T-helper 1 cell treated with Interleukin-12 subunit alpha and Interleukin-12 subunit beta and Interleukin-4 antibody, amounts not matched to agents 30 ng/mL and 1 ng/mL, for 36 hours (primary cell): ENCODE measurements at places on chromosomes 16 and 17. TPM values are rescaled to one million over a fixed set of nuclear protein-coding genes. Genes with fewer than 3 reads are reported as not detected.

PYDC1 gene
- not detected in 2 replicates for total RNA-seq

LPCAT2 gene
- total RNA-seq = 1.3 and 2.7 TPM in 2 replicates

SLC35G6 gene
- not detected in 2 replicates for total RNA-seq

HS3ST3B1 gene
- 51.0 and 53.9 TPM in 2 replicates for total RNA-seq

RASD1 gene
- total RNA-seq = 1.4 and 2.1 TPM in 2 replicates

KRTAP2-3 gene
- total RNA-seq = not detected in 2 replicates

KCNJ12 gene
- not detected in 2 replicates for total RNA-seq

SLC13A2 gene
- not detected in 2 replicates for total RNA-seq

KRTAP17-1 gene
- total RNA-seq = not detected in 2 replicates

IGFBP4 gene
- total RNA-seq = 75.5 and 77.8 TPM in 2 replicates

ZNF768 gene
- 6.7 and 6.9 TPM in 2 replicates for total RNA-seq

HOXB8 gene
- not detected in 2 replicates for total RNA-seq

AURKB gene
- total RNA-seq = 105 and 110 TPM in 2 replicates

IRX3 gene
- total RNA-seq = 2.8 and 3.6 TPM in 2 replicates

KRTAP3-1 gene
- not detected in 2 replicates for total RNA-seq

MYH11 gene
- not detected in 2 replicates for total RNA-seq

HAP1 gene
- total RNA-seq = 0.05 TPM in 2 replicates

FBXW10 gene
- 0.20 and 0.22 TPM in 2 replicates for total RNA-seq

EFCAB13 gene
- 3.1 TPM in 2 replicates for total RNA-seq

NAGS gene
- 0.51 and 0.68 TPM in 2 replicates for total RNA-seq

NOMO2 gene
- total RNA-seq = 114 and 126 TPM in 2 replicates

TM4SF5 gene
- 0.22 and 0.83 TPM in 2 replicates for total RNA-seq

TOM1L1 gene
- 0.15 and 0.29 TPM in 2 replicates for total RNA-seq

MYH4 gene
- total RNA-seq = not detected in 2 replicates

CD300LB gene
- total RNA-seq = not detected in 2 replicates

TOX3 gene
- not detected in 2 replicates for total RNA-seq

TLCD3A gene
- total RNA-seq = 14.3 and 15.2 TPM in 2 replicates

KRT32 gene
- not detected in 2 replicates for total RNA-seq

CCL1 gene
- total RNA-seq = 22.4 and 27.2 TPM in 2 replicates

NDRG4 gene
- 0.71 and 1.1 TPM in 2 replicates for total RNA-seq

TBC1D3C gene
- total RNA-seq = 0.15 TPM in 1 of 2 replicates, not detected in the other

KRTAP1-5 gene
- not detected in 2 replicates for total RNA-seq

HOXB5 gene
- 0.37 and 0.56 TPM in 2 replicates for total RNA-seq

LDAF1 gene
- total RNA-seq = 6.8 and 8.4 TPM in 2 replicates

KCNJ2 gene
- not detected in 2 replicates for total RNA-seq

SF3B3 gene
- 381 and 387 TPM in 2 replicates for total RNA-seq

FOXL1 gene
- not detected in 2 replicates for total RNA-seq

KRTAP4-4 gene
- not detected in 2 replicates for total RNA-seq

ALG1 gene
- total RNA-seq = 34.1 and 34.5 TPM in 2 replicates

CAPNS2 gene
- 0.20 TPM in 1 of 2 replicates, not detected in the other for total RNA-seq

FSCN2 gene
- 0.27 and 0.37 TPM in 2 replicates for total RNA-seq

TSR3 gene
- total RNA-seq = 53.7 and 60.0 TPM in 2 replicates

NBR1 gene
- total RNA-seq = 65.7 and 69.1 TPM in 2 replicates

ACAP1 gene
- 693 and 701 TPM in 2 replicates for total RNA-seq

TEX2 gene
- 14.6 and 15.9 TPM in 2 replicates for total RNA-seq

KRT222 gene
- total RNA-seq = not detected in 2 replicates

AGRP gene
- total RNA-seq = not detected in 2 replicates

OR1A1 gene
- total RNA-seq = not detected in 2 replicates

SHISA9 gene
- not detected in 2 replicates for total RNA-seq

NPIPA7 gene
- total RNA-seq = 5.1 and 8.3 TPM in 2 replicates

SP2 gene
- 33.9 TPM in 2 replicates for total RNA-seq

ANKFN1 gene
- total RNA-seq = not detected in 2 replicates
